ENCODE measurements at places on chromosomes 1 and 21.
A peak's percentile ranks its signal among the peaks of the same experiment; 100 is the strongest.

DNA sequence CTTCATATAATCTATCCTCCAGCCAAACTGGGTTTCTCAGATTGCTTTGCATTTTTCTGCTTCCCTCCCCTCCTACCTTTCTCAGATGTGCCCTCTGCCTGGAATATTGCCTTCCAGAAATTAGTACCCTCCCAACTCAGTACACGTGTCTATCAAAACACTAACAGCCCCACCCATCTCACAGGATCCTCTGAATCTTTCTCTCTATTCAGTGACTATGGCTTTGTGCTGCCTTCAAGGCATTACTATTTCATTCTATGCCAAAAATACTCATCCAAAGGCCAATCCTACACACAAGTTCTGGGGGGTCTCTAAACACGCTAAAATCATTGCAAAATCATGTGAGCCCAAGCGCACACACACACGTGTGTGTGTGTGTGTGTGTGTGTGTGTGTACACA is 58.4 kb downstream of the ZNF281 start:
- no peak for DNase-seq

GRCh38 chr1:184176058-184176457 is 124.5 kb downstream of the TSEN15 start:
- DNase-seq: no peak

DNA sequence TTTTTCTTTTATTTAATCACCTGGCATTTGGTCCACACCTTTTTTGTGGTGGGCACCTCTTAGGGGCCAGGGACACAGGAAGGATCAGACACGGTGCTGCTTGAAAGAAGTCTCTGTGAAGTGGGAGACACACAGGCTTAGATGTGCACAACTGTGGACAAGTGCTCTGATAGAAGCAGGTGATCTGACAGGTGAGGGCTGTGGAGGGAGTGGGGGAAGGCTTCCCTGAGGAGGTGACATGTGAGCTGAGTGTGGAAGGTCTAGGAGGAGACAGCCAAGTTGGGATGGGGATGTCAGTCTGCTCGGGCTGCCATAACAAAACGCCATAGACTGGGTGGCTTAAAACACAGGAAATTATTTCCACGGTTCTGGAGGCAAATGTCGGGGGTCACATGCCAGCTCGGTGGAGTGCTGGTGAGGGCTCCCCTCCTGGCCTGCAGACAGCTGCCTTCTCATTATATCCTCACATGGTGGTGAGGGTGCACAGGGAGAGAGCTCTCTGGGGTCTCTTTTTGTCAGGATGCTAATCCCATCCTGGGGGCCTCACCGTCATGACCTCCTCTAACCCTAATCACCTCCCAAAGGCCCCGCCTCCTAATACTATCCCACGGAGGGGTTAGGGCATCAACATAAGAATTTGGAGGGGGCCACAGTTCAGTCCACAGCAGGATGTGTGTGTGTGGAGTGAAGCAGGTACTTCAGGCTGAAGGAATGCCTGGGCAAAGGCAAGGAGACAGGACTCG is 5.2 kb upstream of the KIAA1614 start:
- no peak for DNase-seq

GRCh38 chr1:116666187-116667077 is 1.1 kb downstream of the IGSF3 start:
- DNase-seq: no peak

- no peak for DNase-seq
Measured at GRCh38 chr1:186514367-186514766, 53.5 kb upstream of the PDC start.

DNA sequence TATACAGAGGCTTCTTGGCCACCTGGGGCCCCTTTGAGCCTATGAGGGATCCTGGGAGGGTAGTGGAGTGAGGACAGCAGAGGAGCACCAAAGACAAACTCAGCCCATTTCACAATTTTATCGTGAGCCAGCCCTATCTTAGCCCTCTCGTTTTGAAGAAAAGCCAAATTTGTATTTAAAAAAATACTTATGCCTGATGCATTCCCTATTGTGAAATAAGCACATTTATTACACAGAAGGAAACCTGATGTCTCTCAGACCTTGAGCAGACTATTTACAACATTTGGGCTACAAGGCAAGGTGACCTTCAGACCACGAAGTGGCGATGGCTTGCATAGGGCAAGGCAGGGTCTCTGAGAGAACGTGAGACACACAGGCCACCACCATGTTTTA is 41.3 kb upstream of the H6PD start:
- DNase-seq: no peak

- DNase-seq: peak; percentile 47
Measured at GRCh38 chr1:10965546-10966226, 46.8 kb upstream of the TARDBP start.

GRCh38 chr1:47147047-47147785 is 10.0 kb downstream of the CYP4A22 start:
- no peak for DNase-seq

DNA sequence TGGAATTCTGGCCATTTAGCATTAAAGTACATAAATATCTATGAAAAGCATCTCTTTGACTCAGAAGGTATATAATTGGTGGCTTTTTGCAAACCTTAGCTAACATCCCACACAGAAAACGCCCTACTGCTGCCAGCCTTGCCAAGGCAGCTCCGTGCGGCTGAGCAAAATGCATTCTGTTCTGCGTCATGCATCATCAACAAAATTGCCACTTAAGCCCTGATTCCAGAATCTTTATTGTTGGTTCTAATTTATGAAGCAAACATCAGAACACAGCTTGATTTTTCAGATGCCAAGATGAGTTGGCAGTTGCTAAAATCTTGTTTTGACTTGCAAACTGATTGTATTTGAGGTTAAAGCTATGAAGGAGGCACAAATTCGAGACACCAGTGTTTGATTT is 314.9 kb upstream of the DEPDC1 start:
- DNase-seq: no peak

- DNase-seq: no peak
Measured at GRCh38 chr1:33836911-33837310, 27.0 kb upstream of the HMGB4 start.

- no peak for DNase-seq
Measured at GRCh38 chr1:153661111-153661708, 2.7 kb downstream of the SNAPIN start.

DNA sequence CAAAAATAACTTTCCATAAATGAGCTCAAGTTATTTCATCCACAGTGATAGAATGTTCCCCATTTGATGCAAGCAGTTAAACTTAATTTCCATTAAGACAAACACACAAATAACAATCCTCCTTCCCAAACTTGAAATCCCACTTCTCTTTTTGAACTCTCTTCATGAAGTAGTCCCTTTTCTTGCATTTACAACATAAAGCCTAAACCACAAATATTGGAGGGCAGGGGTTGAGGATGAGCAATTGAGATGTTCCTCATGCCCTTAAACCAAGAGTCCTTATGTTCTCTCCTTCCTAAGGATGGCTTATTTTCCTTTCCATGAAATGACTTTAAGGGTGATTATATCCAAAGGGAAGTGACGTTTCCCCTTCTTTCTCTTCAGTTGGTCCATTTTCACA is 228.8 kb downstream of the DISC1 start:
- DNase-seq: no peak

- no peak for DNase-seq
Measured at GRCh38 chr21:38804030-38804788, 1.5 kb upstream of the ETS2 start.

DNA sequence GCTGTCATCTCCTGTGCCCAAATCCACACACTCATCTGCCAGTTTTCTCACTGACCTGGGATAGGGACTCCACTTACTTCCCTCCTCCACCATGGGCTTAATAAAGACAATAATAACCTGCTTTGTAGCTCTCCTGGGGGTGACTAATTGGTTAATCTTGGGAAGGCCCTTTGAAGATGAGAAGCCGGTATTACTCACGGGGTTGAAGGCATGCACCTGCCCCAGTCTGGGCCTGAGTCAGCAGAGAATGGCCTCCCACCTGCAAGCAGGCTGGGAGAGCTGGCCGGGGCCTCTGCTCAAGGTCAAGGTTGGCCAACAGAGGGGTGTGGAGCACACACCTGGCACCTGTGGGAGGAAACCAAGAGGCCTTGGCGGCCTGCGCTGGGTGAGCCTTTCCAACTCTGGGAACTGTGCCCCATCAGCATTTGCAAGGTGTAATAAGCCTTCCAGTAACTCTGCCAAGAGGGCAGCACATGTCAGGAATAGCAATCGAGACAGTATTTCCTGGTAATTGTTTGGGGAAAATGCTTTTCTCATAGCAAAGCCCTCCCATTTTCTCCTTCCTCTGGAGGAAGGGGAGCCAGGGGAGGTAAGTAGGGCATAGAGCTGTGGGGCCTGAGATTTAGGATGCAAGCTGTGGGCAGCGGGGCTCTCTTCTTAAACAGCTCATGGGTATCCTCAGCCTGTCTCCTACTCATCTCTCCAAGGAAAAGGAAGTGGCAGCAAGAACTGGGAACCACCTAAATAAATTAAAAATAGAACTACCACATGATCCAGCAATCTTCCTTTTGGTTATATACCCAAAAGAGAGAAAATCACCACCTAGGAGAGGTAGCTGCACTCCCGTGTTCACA is 49.0 kb downstream of the TOMM20 start:
- peak; percentile 98 for DNase-seq

DNA sequence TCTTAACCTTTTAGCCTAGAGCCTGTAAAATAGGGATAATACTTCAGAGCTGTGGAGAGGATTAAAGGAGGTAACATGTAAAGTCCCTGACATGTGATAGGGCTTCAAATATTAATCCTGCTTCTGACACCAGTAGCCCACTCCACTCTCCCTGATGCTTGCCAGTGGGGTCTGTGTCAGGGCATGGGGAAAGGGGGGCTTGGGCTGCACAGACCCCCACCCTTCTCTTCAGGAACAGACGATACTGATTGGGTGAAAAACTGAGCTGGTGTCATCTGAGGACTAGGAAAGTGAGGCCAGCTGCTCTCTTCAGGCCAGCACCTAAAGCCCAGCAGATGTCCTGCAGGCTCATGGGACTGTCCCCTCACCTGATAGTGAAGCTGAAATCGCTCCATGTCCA is 27.0 kb upstream of the MEF2D start:
- no peak for DNase-seq

DNA sequence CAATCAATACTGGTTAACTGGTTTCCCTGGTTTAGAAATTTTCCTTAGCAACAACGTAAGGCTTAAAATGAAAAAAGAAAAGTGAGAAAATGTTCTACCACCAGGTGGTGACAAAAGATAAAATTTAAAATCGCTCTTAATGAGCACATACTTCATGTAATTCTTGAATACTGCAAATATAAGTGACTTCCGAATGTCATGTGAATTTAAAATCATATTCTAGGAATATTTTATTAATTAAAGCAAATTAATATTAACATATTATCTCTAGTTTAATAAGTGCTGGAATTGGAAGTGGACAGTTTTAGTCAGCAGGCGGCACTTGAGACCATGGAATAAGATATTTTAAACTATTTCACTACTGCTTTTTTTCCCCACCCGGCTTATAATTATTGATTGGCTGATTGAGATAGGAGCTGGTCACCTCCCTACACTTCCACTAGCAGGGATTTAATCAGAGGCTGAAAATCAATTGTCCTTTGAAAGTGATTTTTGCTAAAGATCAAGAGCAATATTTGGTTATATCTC is 5.0 kb upstream of the ADAMTS1 start:
- DNase-seq: no peak

GRCh38 chr1:100323419-100324106 is 28.7 kb upstream of the CDC14A start:
- no peak for DNase-seq

DNA sequence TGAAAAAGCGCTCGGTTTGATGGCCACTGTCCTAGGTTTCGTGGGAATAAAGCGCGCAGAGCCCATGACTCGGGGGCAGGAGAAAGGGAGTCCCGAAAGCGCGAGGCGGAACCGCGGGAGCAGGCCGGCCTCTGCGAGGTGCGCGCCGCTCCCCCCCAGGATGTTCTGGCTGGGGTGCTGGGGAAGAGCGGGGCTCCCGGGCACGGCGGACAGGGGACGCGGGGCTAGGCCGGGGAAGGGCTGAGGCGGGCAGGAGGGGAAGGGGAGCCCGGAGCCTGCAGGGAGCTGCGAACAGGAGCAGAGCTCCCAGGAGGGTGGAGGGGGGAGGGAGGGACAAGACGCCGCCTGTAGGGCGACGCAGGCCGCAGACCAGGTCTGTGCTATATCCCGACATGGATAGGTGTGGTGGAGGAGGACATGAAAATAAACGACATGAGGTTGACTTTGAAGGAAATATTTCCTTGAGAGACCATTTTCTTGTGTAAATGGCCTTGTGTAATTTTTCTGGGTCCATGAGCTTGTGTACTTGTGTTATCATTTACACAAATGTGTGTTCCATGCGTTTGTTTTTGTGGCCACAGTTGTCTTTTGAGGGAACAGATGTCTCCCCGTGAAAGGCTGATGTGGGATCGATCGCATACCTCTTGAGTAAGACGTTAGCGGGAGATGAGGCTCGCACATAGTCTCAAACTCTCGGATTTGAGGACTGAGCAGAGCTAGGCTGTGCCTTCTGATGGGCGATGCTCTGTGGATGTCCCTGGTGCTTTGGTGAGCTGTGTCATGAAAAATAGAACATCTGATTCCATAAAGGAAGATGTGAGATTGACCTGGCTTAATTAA is 1.3 kb downstream of the PCNT start:
- DNase-seq: peak; percentile 48

GRCh38 chr1:166479052-166479631 is 312.3 kb upstream of the FAM78B start:
- no peak for DNase-seq

DNA sequence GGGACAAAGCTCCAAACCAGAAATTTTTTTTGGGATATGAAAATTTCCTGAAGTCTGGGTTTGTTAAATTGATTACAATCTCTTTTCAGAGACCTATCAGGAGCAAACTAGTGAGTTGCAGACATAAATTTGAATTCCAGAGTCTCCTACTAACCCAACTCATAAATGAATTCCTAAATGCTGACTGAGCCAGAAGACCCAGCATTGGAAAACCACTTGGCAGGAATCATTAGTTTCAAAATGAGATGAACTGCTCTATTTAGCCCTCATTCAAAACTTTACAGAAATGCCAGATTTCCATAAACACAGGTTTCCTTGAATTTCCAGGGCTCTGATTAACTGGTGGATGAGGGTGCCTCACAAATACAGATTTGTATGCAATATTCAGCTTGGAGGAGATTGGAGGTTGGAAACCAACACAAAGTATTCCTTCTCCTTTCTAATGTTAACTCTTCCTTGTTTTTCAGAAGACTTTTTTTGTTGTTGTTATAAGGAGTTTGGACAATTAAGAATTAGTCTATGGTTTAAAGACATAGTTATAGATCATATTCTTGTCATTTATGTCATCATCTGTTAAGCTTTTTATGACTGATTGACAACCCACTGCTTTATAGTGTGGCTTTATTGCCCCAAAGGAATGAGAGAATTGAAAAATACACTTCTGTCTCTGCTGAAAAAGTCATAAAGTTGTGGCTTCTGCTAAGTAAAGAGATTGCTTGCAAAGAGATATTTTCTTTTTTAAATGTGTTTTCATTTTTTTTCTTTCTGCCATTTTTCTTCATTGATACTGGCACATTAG is 222.8 kb downstream of the HLX start:
- DNase-seq: no peak
